CD4-positive, alpha-beta T cell treated with Interleukin-10 for 1 hour (primary cell): ENCODE measurements at places on chromosomes 4 and X.

GRCh38 chr4:182923366-182923765, 6.2 kb upstream of the DCTD start:
- DNase-seq, result no peak

GRCh38 chr4:176979416-176979815, 186.7 kb upstream of the VEGFC start:
- no peak for DNase-seq

GRCh38 chrX:94686071-94686470, 1012.1 kb downstream of the FAM133A start:
- no peak for DNase-seq

- DNase-seq, result no peak
Measured at GRCh38 chr4:72471816-72472215, 97.2 kb downstream of the ADAMTS3 start.

DNA sequence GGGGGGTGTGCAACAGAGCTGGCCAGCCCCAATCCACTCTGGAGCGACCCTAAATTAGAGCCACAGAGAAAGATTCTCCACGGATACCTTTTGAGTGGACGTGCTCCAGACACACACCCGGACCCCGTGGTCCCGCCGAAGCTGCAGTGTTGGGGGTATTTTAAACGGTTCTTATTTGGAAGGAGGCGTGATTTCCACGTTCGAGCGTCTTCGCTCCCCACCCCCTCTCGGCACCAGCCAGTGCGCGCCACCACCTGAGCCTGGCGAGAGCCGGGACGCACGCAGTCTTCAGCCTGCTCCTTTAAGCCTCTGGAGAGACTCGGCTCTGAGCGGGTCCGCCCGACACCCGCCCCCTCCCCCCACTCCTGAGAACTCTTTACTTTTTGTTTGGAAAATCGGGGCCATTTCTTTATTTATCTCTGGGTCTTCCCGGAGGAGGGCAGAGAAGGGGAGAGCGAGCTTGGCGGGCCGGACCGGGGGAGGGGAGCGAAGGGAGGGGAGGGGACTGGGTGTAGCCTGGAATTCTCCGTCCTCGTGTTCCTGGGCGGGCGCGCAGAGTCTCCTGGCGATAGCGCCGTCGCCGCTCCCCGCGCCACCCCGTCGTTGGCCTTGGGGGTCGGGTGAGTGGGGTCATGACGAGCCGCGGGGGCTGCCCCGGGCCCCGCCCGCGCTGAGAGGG, 668 bp upstream of the PTCHD1 start:
- no peak for DNase-seq

DNA sequence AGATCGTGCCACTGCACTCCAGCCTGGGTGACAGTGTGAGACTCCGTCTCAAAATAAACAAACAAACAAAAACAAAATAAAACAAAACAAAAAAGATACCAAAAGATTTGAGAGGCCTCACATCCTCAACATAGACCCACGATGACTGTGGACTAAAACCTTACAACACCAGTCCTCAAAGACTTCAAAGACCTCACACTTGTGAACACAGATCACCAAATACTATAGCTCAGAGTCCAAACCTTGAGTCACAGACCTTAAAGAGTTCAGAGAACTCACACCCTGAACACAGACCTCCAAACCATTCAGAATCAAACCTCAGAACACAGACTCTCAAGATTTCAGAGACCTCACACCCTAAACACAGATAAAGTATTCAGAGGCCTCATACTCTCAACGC, 12.7 kb upstream of the PAGE4 start:
- DNase-seq, result no peak

- no peak for DNase-seq
Measured at GRCh38 chr4:52959541-52959940, 97.4 kb downstream of the RASL11B start.

DNA sequence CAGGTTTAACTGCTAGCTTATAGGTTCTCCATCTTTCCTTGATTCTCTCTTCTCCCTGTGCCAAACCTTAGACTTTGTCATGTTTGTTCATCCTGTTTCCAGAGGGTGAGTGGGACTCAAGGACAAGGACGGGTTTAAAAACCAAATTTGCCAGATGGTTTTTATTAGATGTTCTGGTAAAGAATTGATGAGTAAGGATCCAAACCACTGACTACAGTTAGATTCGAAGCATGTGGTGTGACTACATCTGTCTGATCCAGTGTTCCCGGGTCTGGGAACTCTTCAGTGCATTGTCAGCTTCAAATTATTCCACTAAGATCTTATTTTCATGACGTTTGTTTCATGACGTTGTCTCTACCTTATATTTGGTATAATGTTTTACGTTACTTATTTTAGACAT, 37.5 kb downstream of the MTMR1 start:
- no peak for DNase-seq

DNA sequence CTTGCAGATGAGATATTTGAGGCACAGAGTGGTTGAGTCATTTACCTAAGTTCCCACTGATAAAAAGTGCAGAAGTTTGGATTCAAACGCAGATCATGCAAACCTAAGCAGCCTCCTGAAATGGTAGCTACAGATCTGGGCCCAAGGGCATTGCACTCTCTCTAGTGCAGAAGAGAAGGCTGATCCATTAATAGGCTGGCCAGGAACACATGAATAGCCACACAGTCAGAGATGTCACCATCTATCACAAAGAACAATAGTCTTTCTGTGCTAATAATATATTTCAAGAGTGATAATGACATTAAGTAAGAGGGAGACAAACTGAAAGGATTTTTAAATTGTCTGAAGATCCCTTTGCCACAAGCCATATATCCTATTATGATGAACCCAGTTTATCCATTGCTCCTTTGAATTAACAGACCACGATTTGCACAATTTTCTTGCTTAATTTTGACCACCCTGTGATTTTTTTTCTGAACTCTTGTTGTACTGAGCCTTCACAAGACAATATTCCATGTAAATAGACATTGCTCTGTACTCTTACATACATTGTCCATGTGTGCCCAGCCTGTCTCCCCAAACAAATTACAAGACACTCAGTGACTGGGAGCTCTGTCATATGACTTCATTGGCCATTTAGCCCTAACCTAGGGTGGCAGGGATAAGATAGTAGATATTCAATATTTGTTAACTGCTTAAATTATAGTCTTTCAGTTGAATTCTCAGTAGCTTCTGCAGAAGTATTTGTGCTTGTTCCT, 112.4 kb upstream of the RBPJ start:
- no peak for DNase-seq

DNA sequence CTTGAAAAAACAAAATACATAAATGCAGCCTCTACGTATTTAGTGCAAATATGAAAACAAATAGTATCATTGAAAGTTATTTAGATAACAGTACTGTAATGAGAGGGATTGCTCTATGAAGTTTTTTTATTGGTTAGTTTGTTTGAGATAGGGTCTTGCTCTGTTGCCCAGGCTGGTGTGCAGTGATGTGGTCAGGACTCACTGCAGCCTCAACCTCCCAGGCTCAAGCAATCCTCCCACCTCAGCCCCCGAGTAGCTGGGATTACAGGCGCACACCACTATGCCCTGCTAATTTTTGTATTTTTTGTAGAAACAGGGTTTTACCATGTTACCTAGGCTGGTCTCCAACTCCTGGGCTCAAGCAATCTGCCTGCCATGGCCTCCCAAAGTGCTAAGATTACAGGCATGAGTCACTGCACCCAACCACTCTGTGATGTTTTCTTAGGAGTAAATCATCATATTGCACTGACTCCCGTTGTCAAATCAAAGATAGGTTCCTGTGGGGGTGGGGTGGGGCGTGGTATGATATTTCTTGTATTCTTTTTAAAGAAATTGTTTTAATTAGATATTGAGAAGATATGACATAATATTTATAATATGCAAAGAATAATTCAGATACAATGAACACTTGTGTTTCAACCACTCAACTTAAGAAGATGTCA, 75.8 kb downstream of the ATG4A start:
- DNase-seq, result no peak

DNA sequence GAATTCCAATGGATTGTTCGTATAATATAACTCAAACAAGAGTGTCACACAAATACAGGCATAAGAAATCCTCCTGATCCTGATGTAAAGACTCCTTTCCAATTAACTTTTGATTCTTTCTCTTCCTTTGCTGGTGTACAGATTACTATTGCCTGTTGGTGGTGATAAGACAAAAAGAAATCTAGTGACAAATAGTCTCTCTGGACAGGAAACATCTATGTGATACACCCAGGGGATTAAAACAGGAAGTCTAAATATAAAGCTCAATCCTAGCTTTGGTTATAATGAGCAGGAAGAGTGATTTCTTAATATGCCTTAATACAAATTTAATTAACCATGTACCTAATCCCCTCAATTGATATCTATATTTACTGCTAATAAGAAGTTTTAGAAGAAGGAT, 45.1 kb downstream of the ARHGEF6 start:
- DNase-seq, result no peak

- DNase-seq, result no peak
Measured at GRCh38 chrX:144901521-144901920, 345.8 kb upstream of the SPANXN1 start.

- DNase-seq, result no peak
Measured at GRCh38 chrX:116342903-116343302, 93.5 kb upstream of the SLC6A14 start.

GRCh38 chr4:2781911-2782310, 11.0 kb upstream of the SH3BP2 start:
- no peak for DNase-seq

- DNase-seq, result no peak
Measured at GRCh38 chr4:94870146-94870545, 112.4 kb downstream of the BMPR1B start.
